Activated CD4-positive, alpha-beta T cell treated with anti-CD3 and anti-CD28 coated beads, Interleukin-2, Interleukin-6, amounts not matched to agents 100 ng/mL and 50 ng/mL, durations not matched to agents 16 hours and 8 hours (primary cell): ENCODE measurements at places on chromosomes 2 and 18.

- no peak for DNase-seq
Observed at GRCh38 chr2:108324531-108325255, 36.0 kb downstream of the SULT1C2 start.

DNA sequence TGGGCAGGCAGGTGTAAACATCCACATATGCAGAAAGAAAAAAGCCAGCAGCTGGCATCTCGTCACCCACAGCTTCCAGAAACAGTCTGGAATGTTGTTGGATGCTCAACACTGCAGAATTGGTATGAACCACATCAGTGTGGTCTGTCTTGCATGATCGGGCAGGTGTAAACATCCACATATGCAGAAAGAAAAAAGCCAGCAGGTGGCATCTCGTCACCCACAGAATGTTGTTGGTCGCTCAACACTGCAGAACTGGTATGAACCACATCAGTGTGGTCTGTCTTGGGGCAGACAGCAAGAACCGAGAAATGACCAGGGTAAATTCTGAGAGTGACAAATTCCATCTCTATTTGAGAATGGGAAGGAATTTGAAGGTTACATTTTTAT lies 39.6 kb downstream of the DOCK10 start:
- peak; percentile 45 for DNase-seq

DNA sequence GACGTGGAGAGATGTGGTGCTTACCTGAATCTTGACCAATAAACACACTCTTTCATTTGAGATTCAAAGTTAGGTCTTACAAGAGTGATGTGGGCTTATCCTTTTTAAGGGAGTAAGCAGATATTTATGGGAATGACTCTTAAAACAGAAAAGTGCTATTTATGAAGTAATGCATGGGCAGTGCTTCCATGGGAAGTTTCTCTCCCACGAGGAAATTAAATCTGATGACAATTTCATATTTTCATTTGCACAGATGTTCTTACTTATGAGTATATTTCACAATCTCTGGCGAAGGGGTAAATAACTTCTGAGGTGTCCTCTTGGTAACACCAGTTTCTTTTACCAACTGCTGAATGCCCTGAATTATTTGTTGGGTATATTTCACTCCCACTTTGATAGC lies 21.0 kb downstream of the PNPT1 start:
- DNase-seq = no peak

DNA sequence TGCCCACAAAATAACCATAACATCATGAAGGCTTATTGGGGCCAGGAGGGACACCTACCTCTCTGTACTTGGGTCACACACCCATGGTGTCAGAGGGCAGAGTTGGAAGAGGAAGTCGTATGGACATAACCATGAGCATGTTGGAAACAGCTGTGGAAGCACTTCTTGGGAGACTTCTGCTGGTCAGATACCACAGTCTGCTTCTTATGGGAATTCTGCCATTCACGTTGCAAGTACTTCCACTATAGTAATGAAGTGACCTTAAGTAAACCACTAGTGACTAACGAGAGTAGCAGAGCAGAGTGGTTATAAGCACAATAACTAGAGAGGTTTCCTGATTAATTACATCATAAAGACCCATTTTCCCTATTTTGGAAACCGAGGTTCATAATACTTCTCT lies 61.1 kb upstream of the TFPI start:
- DNase-seq = no peak

- no peak for DNase-seq
Observed at GRCh38 chr2:20672201-20672951, 5.4 kb downstream of the GDF7 start.

DNA sequence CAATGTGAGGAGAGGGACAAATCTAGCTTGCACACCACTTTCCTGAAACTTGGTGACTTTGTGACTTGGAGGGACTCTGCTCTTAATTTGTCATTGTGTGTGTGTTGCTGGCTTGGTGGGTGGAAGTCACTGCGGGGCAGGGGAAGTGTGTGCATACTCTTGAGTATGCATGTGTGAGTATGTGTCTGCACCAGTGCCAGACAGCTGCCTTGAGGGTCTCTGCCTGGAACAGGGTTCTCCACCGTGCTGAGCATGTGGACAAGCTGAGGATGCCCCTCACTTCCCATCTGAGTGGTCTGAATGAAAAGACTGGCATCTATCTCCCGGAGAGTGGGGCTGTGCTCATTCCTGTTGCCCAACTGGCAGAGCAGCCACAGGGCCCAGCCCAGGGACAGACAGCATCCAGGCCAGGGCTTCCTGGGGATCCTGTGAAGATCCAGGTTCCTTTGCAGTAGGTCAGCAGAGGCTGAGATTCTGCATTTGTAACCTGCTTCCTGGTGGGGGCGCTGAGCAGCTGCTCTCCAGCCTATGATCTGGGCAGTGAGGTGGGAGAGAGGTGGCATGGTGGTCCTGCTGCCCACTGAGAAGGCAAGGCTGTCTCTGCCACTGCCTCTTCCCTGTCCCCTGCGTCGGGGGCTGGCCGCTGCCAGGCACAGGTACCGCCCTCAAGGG lies 138.9 kb upstream of the HAAO start:
- no peak for DNase-seq

DNA sequence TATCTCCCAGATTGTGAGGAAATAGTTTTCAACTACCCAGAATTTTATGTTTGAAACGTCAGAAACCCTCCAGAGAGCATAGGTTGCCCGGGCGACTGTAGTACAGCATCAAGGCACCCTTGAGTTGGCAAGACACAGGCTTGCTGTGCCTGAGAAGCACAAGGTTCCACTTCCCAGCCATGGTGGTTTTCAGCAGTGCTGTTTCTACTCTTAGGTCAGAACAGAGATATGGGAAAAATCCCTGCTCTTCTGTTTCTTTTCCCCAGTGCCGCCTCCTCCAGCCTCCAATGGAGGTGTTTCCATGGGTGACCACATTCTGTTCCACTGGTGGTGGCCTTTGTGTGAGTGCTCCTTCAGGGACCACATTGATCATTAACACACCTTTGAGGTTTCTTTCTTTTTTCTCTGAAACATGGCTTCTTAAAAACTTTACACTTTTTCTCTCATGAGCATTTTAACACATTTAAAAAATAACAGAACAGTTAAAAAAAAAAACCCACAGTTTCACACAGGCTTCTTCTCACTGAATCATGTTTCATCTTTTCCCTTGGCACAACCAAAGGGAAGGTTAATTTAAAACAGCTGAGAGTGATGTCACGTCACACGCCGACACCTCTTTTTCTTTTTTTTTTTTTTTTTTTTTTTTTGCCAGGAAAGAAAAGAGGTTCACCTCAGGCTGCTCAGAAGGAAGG lies 229.3 kb upstream of the HDAC4 start:
- DNase-seq = no peak

DNA sequence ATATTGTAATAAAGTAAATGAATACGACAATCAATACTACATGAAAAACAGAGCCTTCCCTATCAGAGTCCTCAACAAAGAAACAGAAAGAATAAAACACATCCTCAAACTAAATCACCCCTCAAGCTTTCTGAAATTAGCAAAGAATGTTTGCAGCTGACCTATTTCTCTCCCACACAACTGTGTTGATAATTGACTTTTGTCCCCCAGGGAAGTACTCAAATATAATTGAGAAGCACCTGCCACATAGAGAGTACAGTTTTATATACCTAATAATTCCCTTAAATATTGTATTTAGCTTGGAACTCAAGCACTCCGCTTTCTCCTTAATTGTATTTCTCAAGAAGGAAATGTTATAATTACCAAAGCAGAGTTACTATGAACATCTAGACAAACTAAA lies 12.6 kb downstream of the CACNB4 start:
- DNase-seq = no peak

GRCh38 chr2:112957511-112957910 lies 20.3 kb upstream of the IL36G start:
- DNase-seq = no peak

DNA sequence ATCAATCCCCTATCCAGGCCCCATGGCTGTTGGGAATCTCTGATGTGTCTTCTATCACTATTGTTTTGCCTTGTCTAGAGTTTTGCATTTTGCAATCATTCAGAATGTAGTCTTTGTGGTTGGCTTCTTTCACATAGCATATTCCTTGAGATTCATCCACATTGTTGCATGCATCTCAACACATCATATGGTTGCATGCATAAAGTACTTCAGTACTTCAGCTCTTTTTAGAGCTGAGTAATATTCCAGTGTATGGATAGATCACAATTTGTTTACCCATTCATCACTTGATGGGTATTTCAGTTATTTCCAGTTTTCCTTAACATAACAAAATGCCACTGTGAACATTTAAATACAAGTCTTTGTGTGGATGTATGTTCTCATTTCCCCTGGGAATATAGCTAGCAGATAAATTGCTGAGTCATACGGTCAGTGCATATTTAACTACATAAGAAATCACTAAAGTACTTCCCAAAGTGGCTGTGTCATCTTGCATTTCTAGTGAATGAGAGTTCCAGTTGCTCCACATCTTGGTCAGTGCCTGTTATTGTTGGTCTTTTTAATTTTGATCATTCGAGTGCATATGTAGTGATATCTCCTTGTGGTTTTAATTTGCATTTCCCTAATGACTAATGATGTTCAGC lies 138.8 kb downstream of the BCL11A start:
- no peak for DNase-seq

DNA sequence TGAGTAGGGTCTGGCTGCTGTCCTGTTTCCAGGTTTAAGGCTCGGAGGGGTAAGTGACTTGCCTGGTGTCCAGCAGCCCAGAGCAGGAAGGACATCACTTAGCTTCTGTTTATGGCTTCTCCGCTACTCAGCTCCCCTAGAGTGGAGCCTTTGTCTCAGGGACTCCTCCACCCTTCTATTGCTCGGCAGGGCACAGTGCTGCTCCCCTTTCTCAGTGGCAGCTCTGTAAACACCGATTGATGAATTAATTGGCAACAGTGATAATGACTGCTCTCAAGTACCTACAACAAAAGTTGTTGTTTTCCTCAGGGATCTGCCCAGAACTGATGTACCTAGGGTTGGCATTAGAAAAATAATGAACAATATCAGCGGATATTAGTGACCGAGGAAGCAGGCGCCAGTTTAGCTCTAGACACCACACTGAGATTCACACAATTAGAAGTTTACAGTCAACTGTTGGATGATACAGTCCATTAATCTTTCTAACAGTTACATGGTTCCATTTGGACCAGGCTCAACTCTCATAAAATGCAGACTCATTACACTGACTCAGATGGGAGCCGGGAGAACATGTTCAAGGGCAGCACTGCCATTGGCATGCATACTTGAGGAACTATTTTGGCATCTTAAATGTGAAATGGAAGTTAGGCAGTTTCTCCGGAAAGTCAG lies 265.7 kb downstream of the MTX2 start:
- no peak for DNase-seq

DNA sequence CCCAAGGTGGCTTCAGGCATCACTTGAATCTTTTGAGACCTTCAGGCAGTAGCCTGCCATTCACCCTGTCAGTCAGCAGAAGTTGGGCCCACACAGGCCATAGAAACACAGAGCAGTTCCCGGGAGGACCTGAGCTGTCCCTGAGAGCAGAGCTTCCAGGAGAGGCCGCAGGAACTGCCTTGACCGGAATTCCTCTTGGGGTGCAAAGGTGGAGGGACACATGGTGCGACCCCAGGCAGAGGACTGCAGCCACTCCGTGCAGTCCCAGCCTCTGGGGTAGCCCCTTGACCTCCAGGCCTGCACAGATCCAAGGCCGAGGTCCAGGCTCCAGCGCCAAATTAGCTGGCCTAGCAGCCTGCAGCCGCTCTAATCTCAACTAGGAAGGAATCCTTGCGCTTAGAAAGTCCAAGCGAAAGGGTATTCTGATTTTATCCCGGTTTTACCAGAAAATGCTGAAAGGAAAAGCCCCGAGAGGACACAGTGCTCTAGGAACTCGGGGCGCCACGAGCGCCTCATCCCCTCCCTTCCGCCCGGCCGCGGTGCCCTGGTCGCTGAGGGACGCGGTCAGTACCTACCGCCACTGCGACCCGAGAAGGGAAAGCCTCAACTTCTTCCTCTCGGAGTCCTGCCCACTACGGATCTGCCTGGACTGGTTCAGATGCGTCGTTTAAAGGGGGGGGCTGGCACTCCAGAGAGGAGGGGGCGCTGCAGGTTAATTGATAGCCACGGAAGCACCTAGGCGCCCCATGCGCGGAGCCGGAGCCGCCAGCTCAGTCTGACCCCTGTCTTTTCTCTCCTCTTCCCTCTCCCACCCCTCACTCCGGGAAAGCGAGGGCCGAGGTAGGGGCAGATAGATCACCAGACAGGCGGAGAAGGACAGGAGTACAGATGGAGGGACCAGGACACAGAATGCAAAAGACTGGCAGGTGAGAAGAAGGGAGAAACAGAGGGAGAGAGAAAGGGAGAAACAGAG lies 5.4 kb downstream of the SIX2 start:
- no peak for DNase-seq

DNA sequence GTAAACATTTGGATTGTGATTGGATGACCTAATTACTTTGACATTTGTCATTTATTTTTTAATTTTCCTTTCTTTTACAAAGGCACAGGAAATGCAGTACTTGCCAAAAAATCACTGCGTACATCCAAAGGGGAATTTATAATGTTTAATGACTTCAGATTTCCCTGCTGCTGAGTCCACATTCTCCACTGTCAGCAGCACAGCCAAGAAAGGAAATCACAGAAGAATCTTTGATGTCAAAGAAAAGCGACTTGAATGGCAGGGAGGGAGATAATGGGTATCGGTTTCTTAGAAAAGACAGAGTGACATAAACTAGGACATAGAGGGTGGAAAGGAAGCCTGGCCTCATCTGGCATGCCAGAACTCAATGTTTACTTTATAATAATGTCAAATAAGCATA lies 41.4 kb upstream of the COPS8 start:
- DNase-seq = no peak

GRCh38 chr2:46298522-46299353 lies 1.5 kb downstream of the EPAS1 start:
- DNase-seq = no peak

DNA sequence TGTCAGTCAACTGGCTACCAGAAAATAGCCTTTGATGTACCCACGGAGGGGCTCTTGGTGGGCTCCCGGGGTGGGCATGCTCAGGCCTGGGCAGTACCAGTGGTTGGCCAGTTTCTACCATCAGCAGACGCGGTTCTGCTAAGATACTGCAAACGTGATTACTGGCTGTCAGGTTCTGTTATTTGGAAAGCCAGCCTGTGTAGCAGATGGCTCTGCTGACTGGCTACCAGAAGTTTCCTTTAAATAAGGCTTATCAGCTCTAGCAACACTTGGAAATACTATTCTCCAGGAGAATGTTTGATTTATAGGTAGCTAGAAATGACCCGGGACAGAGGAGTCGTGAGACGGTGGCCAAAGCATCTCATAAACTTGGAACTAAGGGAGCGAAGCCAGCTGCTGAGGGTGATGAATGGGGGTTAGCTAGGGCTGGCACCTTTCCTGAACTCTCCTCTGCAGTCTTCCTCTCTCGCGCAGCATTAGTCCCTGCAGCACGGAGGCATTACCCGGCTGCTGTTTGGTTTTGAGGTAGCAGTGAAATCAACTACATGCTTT lies 171.9 kb downstream of the AGAP1 start:
- DNase-seq = no peak

- DNase-seq = no peak
Observed at GRCh38 chr2:16626497-16626896, 39.1 kb downstream of the CYRIA start.
